Stimulated activated CD8-positive, alpha-beta memory T cell treated with anti-CD3 and anti-CD28 coated beads, Interleukin-15, amount 100 ng/mL, for 24 hours (primary cell): ENCODE measurements at places on chromosomes 7 and 10.

GRCh38 chr10:97030894-97031293, 154.9 kb downstream of the SLIT1 start:
- no peak for DNase-seq

- no peak for DNase-seq
Observed at GRCh38 chr10:125160856-125161706, 718 bp upstream of the CTBP2 start.

- DNase-seq, result peak; percentile 42
Observed at GRCh38 chr10:23067939-23068775, 27.2 kb upstream of the MSRB2 start.

DNA sequence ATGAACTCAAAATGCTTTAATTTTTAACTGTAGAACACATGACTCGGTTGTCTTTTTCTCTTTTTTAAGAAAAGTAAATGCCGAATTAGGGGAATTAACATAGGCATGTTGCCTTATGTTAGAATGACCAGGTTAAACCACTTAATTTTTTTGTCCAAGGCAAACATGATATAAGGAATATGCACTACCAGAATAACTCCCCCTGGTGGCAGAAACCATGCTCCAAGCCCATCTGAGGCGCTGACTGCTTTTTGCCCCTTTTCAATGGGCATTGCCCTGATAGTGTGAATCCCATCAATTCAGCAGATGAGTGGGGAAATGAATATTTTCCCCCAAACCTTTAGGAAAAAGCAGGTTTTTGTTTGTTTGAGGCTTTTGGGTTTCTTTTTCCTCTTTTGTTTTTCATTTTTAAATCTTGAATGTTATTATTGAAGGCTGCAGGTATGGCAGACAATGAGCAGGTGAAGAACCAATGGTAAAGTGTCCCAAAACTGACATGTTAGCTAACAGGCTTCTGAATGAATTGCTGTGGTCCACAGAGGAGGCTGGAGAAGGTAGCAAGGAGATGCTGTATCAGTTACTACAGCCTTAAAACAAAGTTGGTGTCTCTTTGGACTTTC, 284.3 kb downstream of the SORCS3 start:
- DNase-seq, result no peak

GRCh38 chr10:69315610-69316312, 37.5 kb downstream of the HK1 start:
- no peak for DNase-seq

- no peak for DNase-seq
Observed at GRCh38 chr10:3455385-3456334, 283.1 kb upstream of the PITRM1 start.

DNA sequence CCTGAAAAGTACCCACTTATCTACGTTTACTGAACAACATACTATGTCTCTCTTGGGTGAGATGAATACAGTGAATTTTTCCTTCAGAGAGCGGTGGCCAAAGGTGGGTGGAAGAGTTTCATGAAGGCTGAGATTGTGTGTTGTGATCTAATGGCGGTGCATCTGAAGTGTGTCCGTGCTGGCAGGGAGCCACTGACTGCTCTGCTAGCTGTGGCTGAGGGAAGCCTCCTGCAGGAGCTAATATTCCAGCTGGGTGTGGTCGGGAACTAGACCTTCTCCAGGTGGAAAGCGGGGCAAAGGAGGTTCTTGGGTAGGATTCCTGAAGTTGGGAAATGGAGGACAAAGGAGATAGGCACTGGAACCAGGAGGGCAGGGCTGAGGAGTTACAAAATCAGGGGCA, 69.2 kb upstream of the GRB10 start:
- DNase-seq, result no peak

GRCh38 chr7:39033885-39034624, 56.3 kb downstream of the POU6F2 start:
- no peak for DNase-seq

DNA sequence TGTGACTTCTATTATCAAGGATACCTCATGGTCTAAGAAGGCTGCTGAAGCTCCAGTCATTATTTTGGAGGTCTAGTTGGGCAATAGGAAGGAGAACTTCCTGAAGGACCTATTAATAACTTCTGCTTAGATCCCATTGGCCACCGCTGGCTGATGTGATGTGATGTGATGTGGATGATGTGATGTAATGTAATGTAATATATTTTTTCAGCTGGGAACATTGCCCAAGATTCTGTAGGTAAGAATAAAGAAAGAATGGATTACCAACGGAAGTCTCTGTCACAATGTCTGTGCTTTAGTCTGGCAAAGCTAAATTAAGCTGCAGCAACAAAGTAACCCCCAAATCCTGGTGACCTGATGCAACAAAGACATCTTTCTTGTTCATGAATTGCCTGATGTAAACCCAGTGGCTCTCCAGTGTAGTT, 233.7 kb downstream of the PTEN start:
- DNase-seq, result no peak

DNA sequence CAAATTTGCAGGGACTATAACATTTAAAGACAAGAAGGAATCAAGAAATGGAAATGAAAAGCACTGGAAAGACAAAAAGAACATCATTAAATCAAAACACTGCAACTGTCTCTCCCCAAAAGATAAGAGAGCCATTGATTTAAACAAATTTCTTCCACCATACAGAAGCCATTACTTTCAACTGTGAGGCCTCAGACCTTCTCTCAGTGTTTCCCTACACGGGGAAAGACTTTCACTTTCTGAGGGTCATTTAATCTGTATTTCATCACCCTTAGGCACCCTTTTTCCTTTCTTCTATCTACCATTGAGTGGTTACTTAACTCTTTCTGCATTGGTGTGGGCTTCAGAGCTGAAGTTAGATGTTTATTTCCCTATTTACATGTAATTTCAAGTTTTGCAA, 47.5 kb downstream of the CCDC172 start:
- DNase-seq, result no peak

- no peak for DNase-seq
Observed at GRCh38 chr7:89451911-89452310, 656.4 kb upstream of the TEX47 start.

DNA sequence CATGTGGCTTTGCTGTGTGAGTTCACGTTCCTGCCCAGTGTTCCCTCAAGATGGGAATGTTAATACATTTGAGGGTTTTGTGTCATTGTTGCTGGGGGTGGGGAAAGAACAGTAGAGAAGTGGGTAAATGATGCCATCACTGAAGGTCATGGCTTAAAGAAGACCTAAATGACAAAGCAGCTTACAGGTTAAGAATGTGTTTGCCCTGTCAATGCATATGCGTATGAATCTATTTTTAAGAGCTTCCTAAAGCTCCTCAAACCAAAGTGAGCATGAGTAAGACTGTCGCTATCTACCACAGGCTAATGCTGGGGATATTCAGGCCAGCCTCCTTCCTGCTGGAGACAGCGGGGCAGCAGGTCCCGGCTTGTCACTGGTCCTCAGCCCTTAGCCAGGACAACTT, 162.9 kb downstream of the CREB5 start:
- no peak for DNase-seq

GRCh38 chr10:78028438-78029268, 662 bp downstream of the POLR3A start:
- DNase-seq, result no peak
